Kidney tubule cell (primary cell): ENCODE measurements at places on chromosomes 5 and 9.

- no peak for DNase-seq
Measured at GRCh38 chr5:141677415-141677814, 4.6 kb downstream of the ARAP3 start.

DNA sequence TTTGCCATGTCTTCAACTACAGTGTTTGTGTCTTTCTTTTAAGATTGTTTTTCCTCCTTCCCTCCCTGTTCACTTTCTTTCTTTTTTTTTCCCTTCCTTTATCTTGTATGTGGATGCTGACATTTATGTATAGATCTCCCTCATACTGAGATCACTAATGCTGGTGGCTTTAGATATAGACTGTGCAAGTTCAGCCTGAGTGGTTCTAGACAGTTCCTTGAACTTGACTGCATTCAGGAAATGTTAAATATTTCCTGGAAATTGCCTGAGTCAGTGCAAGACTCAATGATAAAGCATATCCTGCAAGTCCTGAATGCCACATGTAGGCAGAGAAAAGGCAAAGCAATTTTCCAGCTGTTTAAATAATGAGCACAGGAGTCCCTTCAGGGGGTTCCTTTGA, 182.5 kb upstream of the NR3C1 start:
- peak; percentile 80 for DNase-seq

DNA sequence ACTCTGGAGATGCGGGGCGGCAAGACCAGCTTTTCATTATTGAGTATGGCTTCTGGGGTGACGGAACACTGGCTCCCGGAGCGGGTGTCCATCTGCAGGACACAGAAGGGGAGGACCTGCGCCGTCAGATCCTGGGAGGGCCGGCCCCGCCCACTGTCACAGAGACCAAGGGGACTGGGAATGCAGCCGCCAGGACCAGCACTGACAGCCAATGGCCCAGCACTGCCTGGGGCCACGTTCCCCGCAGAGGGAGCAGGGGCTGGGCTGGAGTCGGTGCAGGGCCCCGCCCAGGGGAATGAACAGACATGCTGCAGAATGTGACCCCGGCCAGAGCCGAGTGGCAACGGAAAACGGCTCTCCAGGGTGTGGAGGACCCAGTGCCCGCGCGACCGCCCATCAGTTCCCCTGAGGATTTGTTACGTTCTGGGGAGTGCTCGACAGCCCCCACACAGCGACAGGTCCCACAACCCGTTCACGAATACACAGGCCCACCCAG, at the start of gene ZDHHC11:
Gene ZDHHC11 (minus strand): TSS at position 476 of the 496 bp plus-strand sequence. CDS start 384 bp downstream, at position 92.
- DNase-seq, result no peak

- DNase-seq, result no peak
Measured at GRCh38 chr9:110908894-110909293, 129.4 kb downstream of the LPAR1 start.

DNA sequence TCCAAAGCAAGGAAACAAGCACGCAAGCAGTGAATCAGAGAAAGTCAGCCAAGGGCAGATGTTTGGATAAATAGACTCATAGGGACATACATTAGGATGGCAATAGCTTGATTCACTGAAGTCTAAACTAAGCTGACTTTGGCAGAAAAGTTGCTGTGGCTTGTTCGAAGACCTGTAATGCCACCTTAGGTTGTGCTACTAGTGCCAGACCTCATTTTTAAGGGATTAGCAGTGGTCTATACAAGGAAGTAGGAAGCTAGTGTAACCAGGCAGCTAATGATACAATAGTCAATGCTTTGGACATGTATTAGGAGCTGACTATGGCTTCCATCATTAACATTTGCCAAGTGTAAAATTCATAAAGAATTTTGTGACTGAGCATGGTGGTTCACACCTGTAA, 63.1 kb downstream of the FCHO2 start:
- DNase-seq, result no peak

DNA sequence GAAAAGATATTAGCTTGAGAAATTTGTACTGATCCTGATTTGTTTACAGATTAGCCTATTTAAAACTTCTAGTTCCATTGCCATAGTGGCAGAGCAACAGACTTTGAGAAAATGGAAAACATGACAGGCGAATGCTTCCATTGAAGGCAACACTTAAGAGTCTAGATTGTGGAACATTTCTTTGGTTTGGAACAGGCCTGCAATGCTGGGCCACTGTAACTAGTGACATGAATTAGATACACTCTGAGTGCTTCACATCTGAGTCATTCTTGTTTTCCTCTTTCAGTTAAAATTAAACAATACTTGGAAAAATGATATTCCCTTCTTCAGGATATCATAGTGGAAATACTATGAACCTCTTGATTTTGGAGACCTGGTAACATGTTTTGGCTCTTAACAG, 453.6 kb upstream of the TUSC1 start:
- peak; percentile 11 for DNase-seq

DNA sequence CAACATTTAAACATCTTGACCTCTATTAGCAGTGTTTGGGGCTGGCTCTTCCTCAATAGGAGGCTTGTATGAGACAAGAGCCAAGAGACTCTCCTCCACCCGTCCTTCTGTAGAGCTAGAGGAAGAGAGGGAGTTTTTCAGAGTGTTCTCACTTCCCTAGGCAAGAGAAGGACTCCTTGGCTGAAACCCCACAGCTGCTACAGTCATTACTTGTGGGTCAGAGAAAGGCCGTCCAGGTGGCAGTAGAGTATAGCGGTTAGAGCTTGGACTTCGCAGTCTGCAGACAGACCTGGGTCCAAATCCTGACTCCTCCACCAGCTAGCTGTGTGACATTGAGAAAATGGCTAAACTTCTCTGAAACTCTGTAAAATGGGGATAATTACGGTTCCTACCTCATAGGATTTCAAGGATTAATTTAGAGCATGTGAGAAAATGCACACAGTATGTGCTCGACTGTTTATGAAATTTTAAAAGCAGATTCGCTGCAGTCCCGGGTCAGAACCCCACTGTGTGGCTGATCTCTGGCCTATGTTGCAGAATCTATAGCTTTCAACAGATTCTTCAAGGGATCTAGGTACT, 80.8 kb upstream of the ARAP3 start:
- no peak for DNase-seq

DNA sequence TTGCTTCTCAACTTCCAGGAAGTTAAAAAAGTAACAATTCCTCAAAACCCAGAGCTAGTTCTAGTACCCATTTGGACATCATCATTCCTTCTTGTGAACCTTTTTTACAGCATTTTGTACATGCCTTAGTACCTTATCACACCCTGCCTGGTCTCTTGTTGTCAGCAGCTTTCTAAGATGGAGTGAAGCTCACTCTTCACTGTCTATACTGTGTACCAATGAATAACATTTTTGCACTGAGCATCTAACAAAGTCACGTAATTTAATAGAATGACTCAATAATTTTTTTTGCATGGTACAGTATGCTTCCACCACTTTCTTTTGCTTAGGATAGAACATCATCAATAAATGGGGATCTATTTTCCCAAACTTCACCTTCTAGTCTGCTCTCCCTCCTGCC, 29.8 kb downstream of the ALDH1A1 start:
- DNase-seq, result no peak

DNA sequence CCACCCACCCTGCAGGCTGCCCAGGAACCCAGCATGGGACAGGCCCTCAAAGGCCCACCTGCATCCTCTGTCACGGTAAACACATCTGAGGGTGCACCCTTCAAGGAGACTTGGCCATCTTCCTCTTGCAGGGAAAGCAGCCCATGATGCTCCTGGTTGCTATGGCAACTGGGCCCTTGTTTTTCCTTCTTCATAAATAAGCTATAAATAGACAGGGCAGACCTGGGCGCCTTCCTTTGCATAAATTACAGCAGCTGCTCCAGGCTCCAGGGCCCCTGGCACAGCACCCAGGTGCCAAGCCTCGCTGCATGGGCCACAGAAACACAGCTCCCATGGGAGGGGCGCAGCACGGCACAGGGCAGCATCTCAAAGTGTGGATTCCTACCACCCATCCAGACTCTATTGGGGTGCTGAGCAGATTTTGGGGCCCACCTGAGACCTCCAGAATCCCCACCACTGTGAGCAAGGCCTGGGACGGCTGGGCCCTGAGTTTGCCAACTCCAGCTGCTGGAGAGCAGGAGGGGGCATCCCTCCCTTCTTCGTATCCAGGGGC, 5.8 kb upstream of the PSMB7 start:
- peak; percentile 42 for DNase-seq

GRCh38 chr9:29773676-29774075, 2200.4 kb upstream of the C9orf72 start:
- peak; percentile 70 for DNase-seq

DNA sequence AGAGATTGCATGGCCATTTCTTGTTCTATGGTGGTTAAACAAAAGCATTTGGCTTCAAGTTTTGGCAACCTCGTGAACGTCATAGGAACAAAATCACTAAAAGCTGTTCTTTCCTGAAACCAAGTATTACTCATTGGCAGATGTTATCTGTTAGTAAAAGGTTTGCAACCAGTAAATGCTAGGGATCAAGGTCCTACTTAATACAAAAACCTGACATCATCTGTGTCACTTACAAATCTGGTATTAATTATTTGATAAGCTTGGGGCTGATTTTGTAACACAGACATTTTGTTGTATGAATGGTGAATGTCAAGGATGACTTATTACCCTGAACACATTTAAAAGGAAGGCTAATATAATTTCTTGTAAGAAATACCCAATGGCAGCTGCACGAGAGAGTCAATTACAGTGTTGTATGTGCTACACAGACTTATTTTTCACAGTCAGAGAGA, 486.4 kb upstream of the ZNF608 start:
- peak; percentile 9 for DNase-seq

- DNase-seq, result peak; percentile 28
Measured at GRCh38 chr5:74183041-74183440, 457.5 kb downstream of the ENC1 start.

GRCh38 chr5:94694671-94695070, 76.2 kb downstream of the SLF1 start:
- no peak for DNase-seq

GRCh38 chr5:97063251-97063650, 79.2 kb downstream of the LIX1 start:
- no peak for DNase-seq

- DNase-seq, result peak; percentile 92
Measured at GRCh38 chr5:172443441-172444109, 10.8 kb downstream of the SH3PXD2B start.

- DNase-seq, result peak; percentile 7
Measured at GRCh38 chr5:57276353-57276752, 102.5 kb downstream of the GPBP1 start.

- no peak for DNase-seq
Measured at GRCh38 chr9:86605303-86605702, 251.1 kb upstream of the TUT7 start.

GRCh38 chr5:27906481-27906880, 868.1 kb upstream of the CDH9 start:
- DNase-seq, result peak; percentile 3

DNA sequence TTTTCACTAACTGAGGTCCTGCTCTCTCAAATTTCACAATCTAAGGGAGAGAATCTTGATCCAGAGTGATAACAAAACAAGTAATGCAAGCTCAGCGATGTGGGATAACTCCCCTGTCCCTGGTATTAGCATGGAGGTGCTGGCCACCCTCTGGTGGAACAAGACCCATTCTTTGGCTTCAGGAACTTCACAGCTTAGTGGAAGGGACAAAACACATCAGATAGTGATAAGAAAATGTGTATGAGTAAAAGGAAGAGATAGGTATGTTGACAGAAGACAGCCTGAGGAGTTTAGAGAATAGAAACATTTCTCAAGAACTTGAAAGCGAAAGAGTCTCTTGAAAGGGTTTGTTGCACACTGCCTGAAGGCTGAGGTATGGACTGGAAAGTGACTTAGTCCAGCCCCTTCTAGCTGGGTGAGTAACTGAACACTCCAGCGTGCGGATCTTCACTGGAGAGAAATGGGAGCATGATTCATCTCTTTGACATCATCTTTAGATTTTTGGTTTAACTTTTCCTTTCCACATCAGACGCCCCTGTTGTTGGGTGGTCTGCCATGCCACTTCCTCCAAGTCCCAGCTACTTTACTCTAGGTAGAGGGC, 25.4 kb upstream of the ZSWIM6 start:
- DNase-seq, result peak; percentile 72

GRCh38 chr5:109614301-109614700, 75.4 kb upstream of the MAN2A1 start:
- DNase-seq, result no peak

GRCh38 chr5:73957397-73958001, 331.5 kb downstream of the ARHGEF28 start:
- no peak for DNase-seq

DNA sequence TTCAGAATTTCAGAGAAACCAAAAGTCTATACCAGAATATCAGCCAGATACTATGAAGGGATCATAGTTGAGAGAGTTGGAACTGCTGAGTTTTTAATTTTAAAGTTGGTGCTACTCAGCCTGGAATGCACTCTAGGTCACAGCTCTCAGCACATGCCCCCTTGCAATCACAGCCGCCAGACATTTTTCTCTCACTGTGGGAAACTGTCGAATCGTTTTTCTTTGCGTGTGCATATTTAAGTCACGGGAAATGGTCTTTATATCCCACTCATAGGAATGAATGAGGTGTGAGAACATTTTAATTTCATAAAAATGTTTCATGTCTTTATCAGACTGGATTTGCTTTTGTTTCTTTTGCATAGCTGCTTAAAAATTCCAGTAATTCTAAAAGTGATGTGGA, 12.2 kb upstream of the SPDL1 start:
- DNase-seq, result no peak

- DNase-seq, result no peak
Measured at GRCh38 chr5:137200906-137201700, 298.0 kb downstream of the SPOCK1 start.

DNA sequence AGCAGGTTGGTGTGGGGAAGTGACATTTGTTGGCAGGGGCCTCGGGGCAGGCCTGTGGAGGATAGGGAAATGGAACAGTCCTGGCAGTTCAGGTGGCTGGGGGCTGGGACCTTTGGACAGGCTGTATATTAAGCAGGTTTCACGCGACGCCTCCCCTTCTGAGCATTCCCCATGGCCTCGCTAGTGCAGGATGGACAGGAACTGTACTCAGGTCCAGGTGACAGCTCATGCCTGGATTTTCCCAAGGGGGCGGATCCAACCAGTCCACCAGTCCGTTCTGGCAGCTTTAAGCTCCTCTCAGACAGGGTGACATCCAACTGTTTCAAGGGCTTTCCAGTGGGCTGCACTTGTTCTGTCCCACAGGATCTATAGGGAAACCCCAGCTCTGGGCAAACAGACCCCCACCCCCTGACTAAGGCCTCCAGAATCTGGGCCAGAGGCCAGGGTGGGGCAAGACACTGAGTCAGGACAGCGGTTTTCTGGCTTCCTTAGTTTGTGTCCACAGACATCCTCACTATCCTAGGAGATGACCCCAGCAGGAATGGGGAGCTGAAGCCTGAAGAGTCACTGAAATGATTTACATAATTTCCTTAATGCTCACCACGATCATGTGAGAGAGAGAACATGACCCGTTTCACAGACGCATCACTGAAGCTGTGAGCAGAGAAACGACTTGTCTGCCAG, 20.9 kb downstream of the CSF2 start:
- DNase-seq, result peak; percentile 100

GRCh38 chr9:107404161-107404560, 85.4 kb downstream of the KLF4 start:
- DNase-seq, result no peak

GRCh38 chr5:156435101-156435500, 108.1 kb downstream of the SGCD start:
- DNase-seq, result no peak
